ENCODE measurements at places on chromosomes 13 and 19. TPM values are rescaled to one million over a fixed set of nuclear protein-coding genes. Genes with fewer than 3 reads are reported as not detected.

DNA sequence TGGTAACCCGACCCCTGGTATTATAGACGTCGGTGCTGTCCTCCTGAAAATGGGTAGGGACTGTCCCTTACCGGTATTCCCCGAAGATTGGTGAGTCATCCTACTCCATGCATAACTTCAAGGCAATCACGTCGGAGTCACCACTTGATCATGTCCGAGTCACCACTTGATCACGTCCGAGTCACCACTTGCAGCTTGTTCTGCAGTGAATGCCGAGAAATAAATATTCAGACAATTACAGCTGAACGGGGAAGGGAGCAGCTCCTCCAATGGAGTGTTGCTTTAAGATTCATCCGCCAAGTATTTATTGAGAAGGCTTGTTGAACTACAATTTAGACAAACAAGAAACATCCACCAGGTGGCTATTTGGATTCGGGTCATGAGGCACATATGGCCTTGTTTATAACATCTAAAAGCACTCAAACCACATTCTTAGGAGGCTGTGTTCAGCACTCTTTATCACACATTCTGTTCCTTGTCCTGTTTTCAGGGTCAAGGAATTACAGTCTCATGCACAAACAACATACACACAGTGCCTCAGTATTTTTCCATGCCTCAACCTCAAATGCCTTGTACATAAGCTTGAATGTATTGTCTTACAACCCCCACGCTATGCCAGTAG lies 43.1 kb downstream of the ZNF726 start:
- H3K27ac ChIP-seq: no peak overlapping the region
- H3K4me3 ChIP-seq: no peak overlapping the region
- DNase-seq: no peak
- H3K4me1 ChIP-seq: no peaks in the 10 kb centered on the region
- no peaks in the 10 kb centered on the region for H3K36me3 ChIP-seq

DNA sequence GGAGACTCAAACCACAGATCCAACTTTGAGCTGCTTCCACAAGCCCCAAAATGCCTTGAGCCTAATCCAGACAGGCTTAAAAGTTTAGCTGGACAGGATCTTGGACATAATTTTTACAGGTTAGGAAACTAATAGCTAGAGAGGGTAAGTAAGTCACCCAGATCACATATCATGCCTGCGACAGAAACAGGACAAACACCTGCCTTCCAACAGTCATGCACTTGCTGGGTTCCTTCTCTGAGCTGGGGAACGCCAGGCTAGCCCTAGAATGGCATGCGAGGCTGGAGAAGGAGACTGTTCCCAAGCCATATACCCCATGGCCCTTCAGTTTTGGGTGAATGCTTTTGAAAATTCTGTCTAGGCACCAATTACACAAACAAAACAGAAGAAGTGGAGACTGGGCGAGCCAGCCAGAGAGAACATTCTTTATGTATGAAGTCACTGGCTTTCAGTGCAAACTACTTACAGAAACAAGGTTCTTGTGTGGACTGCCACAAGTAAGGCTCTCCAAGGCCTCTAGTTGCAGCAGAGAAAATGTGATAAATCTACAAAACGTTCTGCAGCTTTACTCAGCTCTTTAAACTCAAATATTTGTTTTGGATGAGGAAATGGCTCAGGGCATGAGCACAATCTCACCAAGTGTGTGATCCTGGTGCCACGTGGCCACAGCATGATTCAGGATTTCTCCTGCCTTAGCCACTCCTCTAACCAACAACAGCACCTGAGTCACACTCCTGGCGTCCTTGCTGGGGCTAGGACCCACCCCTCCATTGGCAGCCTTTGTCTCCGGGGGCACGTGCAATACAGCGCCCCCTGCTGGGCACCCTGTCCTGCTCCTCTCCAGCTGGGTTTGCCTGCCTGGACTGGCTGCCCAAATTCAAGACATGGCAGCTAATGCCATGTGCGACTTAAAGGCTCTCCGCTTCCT lies 73.4 kb upstream of the UBL3 start:
- peaks cover 33% of the 10 kb centered on the region for H3K4me1 ChIP-seq
- peak; percentile 93 for DNase-seq
- peak overlapping the region; percentile 90 for H3K27ac ChIP-seq
- H3K27me3 ChIP-seq: no peaks in the 10 kb centered on the region
- no peak overlapping the region for H3K4me3 ChIP-seq
- no peaks in the 10 kb centered on the region for H3K36me3 ChIP-seq

GRCh38 chr19:291561-292280 lies 518 bp upstream of the PLPP2 start:
- no peaks in the 10 kb centered on the region for H3K27me3 ChIP-seq
- peaks cover 10% of the 10 kb centered on the region for H3K4me1 ChIP-seq
- H3K4me3 ChIP-seq: peak overlapping the region; percentile 35
- no peaks in the 10 kb centered on the region for H3K36me3 ChIP-seq
- DNase-seq: peak; percentile 75

DNA sequence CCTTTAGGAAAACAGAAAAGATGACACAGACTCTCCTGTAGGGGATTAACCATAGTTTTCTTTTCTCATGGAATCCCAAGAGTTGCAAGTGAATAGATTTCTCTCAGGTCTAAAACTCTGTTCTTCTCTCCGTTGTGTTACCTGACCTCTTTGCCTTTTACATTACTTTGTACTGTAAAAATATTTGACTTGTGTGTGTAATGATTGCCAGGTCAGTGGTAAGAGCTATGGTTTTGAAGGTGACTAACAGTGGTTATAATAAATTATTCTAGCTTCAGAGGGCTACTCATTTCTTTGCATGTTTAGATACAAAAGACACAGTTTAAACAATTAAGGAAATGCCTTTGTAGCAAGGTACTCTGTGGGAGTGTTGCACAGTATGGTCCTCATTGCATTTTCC lies 23.0 kb upstream of the PSG2 start:
- no peak for DNase-seq
- H3K4me3 ChIP-seq: no peak overlapping the region
- H3K27ac ChIP-seq: no peak overlapping the region
- H3K36me3 ChIP-seq: no peaks in the 10 kb centered on the region
- no peaks in the 10 kb centered on the region for H3K27me3 ChIP-seq
- no peaks in the 10 kb centered on the region for H3K4me1 ChIP-seq

DNA sequence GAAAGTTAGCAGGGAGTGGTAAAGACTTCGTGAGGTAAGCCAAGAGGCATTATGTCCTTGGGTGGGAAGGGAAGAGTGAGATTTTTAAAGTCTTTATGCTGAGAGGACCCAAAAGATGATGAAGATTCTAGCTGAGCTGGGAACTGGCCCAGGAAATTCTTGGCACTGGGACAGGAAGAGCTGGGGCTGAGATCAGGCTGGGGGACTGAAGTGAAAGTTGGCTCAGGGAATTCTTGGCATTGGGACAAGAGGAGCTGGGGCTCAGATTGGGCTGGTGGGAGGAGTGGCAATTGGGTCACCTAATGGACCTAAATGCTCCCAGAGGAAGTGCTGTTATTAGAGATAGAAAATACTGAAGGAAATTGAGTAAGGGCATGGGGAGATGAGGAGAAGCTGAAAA lies 8.8 kb downstream of the SCEL start:
- H3K36me3 ChIP-seq: no peaks in the 10 kb centered on the region
- H3K27me3 ChIP-seq: no peaks in the 10 kb centered on the region
- peaks cover 7% of the 10 kb centered on the region for H3K4me1 ChIP-seq
- H3K4me3 ChIP-seq: no peak overlapping the region
- no peak for DNase-seq
- H3K27ac ChIP-seq: no peak overlapping the region

- no peaks in the 10 kb centered on the region for H3K36me3 ChIP-seq
- no peaks in the 10 kb centered on the region for H3K4me1 ChIP-seq
- H3K27ac ChIP-seq: peak overlapping the region; percentile 94
- no peaks in the 10 kb centered on the region for H3K27me3 ChIP-seq
- H3K4me3 ChIP-seq: peak overlapping the region; percentile 65
- no peak for DNase-seq
These were observed 33.6 kb downstream of the GJA3 start for GRCh38 chr13:20127262-20127561.

GRCh38 chr19:33681081-33681680 lies 59.4 kb downstream of the CHST8 start:
- H3K4me3 ChIP-seq: no peak overlapping the region
- no peak overlapping the region for H3K27ac ChIP-seq
- DNase-seq: no peak
- H3K4me1 ChIP-seq: no peaks in the 10 kb centered on the region
- H3K27me3 ChIP-seq: peaks cover 5% of the 10 kb centered on the region
- H3K36me3 ChIP-seq: no peaks in the 10 kb centered on the region

DNA sequence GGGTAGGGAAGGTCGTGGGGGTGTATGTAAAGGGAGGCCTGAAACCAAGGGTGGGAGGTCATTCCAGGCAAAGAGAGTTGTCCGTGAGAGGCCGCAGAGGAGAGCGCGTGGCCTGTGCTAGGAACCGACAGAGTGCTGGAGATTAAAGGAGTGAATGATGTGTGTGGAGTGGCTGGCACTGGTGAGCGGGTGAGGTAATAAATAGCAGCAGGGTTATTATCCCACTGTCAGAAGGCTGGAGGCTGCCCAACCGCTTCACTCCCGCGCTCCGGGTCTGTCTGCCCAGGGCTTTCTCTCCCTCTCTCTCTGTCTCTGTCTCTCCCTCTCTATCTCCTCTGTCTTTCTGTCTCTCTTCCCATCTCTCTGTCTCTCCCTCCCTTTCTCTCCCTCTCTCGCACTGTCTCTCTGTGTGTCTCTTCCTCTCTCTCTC lies 17.4 kb downstream of the ZNF579 start:
- no peak overlapping the region for H3K4me3 ChIP-seq
- no peaks in the 10 kb centered on the region for H3K4me1 ChIP-seq
- no peak overlapping the region for H3K27ac ChIP-seq
- DNase-seq: no peak

GRCh38 chr19:33998739-33999345 lies 173.5 kb upstream of the LSM14A start:
- H3K4me1 ChIP-seq: peaks cover 4% of the 10 kb centered on the region
- no peaks in the 10 kb centered on the region for H3K27me3 ChIP-seq
- no peaks in the 10 kb centered on the region for H3K36me3 ChIP-seq
- no peak overlapping the region for H3K4me3 ChIP-seq

- peak overlapping the region; percentile 87 for H3K27ac ChIP-seq
- H3K36me3 ChIP-seq: no peaks in the 10 kb centered on the region
- peaks cover 8% of the 10 kb centered on the region for H3K4me1 ChIP-seq
- peak; percentile 56 for DNase-seq
These were observed 1.8 kb downstream of the VASP start for GRCh38 chr19:45508861-45509691.

GRCh38 chr13:99182439-99182838 lies 18.2 kb upstream of the UBAC2 start:
- H3K27me3 ChIP-seq: no peaks in the 10 kb centered on the region
- no peak for DNase-seq
- no peaks in the 10 kb centered on the region for H3K36me3 ChIP-seq
- H3K4me3 ChIP-seq: no peak overlapping the region
- no peak overlapping the region for H3K27ac ChIP-seq

DNA sequence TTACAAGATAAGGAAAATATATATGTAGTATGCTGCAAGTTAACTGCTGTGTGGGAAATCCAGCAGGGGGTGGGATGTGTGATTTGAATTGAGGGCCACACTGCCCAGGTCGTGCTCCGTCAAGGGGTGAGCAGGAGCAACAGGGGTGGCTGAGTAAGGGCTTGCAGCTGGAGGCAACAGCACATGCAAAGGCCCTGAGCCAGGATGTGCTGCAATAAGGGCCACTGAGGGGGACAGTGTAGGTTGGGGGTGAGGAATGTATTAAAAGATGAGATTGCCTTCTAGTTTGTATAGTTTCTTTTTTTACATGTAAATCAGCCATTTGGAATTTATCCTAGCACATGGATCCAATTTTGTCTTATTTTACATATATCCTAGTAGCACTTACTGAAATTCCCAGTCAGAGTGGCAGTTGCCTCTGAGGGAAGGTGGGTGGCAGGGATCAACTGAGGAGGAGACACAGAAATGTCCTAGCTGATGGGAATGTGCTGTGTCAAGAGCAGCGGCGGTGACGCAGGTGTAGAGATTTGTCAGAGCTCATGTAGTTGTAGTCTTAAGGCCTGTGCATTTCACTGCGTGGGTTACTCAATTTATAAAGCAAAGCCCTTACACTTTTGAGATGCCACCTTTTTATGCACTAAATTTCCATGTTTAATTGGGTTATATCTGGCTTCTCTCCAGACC lies 5.4 kb upstream of the RBM42 start:
- no peak overlapping the region for H3K4me3 ChIP-seq
- no peaks in the 10 kb centered on the region for H3K36me3 ChIP-seq
- H3K4me1 ChIP-seq: no peaks in the 10 kb centered on the region
- DNase-seq: no peak
- no peak overlapping the region for H3K27ac ChIP-seq
- no peaks in the 10 kb centered on the region for H3K27me3 ChIP-seq

DNA sequence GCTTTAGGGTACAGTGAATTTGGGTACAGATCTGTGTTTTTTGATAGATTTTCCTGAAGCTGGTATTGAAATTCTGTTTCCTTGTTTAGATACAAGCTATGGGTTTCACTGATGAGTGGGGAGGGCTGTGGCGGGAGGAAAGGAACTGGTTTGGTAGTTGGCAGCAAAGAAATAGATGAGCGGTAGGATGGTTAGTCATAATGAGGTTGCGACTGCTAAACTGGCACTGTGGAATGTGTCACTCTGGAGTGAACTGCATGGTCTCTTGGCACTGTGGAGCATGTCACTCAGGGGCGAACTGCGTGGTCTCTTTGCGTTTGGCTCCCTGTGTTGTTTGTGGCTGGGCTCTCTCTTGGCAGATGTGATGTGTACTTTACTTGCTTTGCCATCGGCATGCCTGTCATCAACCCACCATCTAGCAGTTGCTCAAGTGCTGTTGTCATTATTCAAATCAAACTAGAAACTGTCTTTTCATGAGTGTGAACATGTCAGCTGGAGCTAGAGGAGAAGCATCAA lies 82.1 kb downstream of the ATP8A2 start:
- no peak overlapping the region for H3K27ac ChIP-seq
- H3K4me1 ChIP-seq: no peaks in the 10 kb centered on the region
- DNase-seq: no peak
- no peaks in the 10 kb centered on the region for H3K36me3 ChIP-seq
- H3K4me3 ChIP-seq: no peak overlapping the region
- H3K27me3 ChIP-seq: no peaks in the 10 kb centered on the region

Gene CYP4F8
- not detected for total RNA-seq

Gene BLVRB
- total RNA-seq: 35.1 TPM

All from pancreas (tissue), 10 donors.